ENCODE measurements at places on chromosomes 4 and X. TPM values are rescaled to one million over a fixed set of nuclear protein-coding genes. Genes with fewer than 3 reads are reported as not detected.

Gene KIF4A
- 24.2 TPM for total RNA-seq

Gene LRRC66
- total RNA-seq: 0.06 TPM

Gene CFAP299
- not detected for total RNA-seq

Gene USP17L28
- not detected for total RNA-seq

Gene TMSB15B
- 4.9 TPM for total RNA-seq

Gene FAM241A
- 1.4 TPM for total RNA-seq

Gene POU3F4
- not detected for total RNA-seq

Gene CFI
- 0.75 TPM for total RNA-seq

Gene TEX11
- not detected for total RNA-seq

Gene RAB28
- total RNA-seq: 8.7 TPM

Gene PLAC1
- total RNA-seq: 0.82 TPM
